Vagina (tissue), 2 donors: ENCODE measurements at places on chromosomes 5 and 9. TPM values are rescaled to one million over a fixed set of nuclear protein-coding genes. Genes with fewer than 3 reads are reported as not detected.

The F12 gene
- 5.2 TPM for total RNA-seq

The ROR2 gene
- total RNA-seq, result 22.3 TPM

The SPEF2 gene
- 10.8 TPM for total RNA-seq

The SOX30 gene
- not detected for total RNA-seq

The TAF11L10 gene
- total RNA-seq, result not detected

GRCh38 chr9:137331929-137332328 lies 29.9 kb upstream of the NRARP start:
- no peak overlapping the region for H3K4me3 ChIP-seq
- no peaks in the 10 kb centered on the region for H3K27me3 ChIP-seq
- no peaks in the 10 kb centered on the region for H3K4me1 ChIP-seq
- DNase-seq, result no peak

GRCh38 chr5:17379100-17379951 lies 118.7 kb upstream of the TAF11L2 start:
- H3K36me3 ChIP-seq, result no peaks in the 10 kb centered on the region
- peak overlapping the region; percentile 1 for H3K27ac ChIP-seq
- H3K4me3 ChIP-seq, result no peak overlapping the region
- H3K4me1 ChIP-seq, result no peaks in the 10 kb centered on the region
- no peaks in the 10 kb centered on the region for H3K27me3 ChIP-seq
- no peak for DNase-seq

GRCh38 chr9:35948901-35949318 lies 9.0 kb downstream of the OR2S2 start:
- DNase-seq, result no peak
- H3K4me1 ChIP-seq, result peaks cover 7% of the 10 kb centered on the region
- H3K27ac ChIP-seq, result no peak overlapping the region
- H3K4me3 ChIP-seq, result no peak overlapping the region

- no peaks in the 10 kb centered on the region for H3K4me1 ChIP-seq
- no peaks in the 10 kb centered on the region for H3K36me3 ChIP-seq
- H3K4me3 ChIP-seq, result no peak overlapping the region
Measured at GRCh38 chr9:105861972-105862371, 167.6 kb downstream of the TMEM38B start.
